Esophagus squamous epithelium (tissue), 5 donors: ENCODE measurements at places on chromosomes 4 and X.

- no peak for DNase-seq
Observed at GRCh38 chr4:152115118-152115517, 354.3 kb upstream of the GATB start.

DNA sequence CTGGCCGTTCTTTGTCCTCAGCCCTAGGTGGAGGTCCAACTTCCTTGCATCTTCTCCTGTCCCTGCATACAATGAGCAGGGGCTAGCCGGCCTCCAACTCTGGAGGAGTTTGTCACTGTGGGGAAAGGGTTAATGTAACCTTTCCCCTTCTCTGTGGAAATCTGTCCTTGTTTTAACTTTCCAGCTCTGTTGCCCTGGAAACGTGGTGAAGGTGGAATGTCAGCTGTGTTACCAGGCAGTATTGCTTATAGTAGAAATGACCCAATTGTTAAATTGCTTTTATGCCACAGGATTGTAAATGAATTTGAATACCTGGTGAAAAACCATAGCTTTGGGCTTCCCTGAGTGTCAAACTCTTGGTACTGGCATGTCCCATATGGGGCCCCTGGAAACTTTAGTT lies 131.6 kb upstream of the SCML1 start:
- DNase-seq: no peak

GRCh38 chr4:154506253-154506652 lies 14.7 kb upstream of the DCHS2 start:
- DNase-seq: no peak

- no peak for DNase-seq
Observed at GRCh38 chr4:39484582-39485272, 25.9 kb downstream of the LIAS start.

DNA sequence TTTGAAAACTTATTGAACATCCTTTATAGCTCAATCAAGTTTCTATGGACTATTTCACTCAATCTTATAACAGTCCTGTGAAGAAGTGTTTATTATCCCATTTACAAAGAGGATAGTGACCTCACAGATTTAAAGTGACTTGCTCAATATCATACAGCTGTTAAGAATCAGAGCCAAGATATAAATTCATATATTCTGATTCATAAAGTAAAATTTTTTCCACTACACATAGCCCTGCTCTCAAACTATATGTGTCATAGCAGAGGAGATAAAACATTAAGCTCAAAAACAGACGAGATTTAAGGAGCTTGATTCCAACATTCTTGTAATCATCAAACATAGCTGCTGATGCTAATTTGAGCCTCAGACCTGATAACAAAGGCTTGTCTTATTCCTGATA lies 226.8 kb downstream of the CAMK2D start:
- no peak for DNase-seq

DNA sequence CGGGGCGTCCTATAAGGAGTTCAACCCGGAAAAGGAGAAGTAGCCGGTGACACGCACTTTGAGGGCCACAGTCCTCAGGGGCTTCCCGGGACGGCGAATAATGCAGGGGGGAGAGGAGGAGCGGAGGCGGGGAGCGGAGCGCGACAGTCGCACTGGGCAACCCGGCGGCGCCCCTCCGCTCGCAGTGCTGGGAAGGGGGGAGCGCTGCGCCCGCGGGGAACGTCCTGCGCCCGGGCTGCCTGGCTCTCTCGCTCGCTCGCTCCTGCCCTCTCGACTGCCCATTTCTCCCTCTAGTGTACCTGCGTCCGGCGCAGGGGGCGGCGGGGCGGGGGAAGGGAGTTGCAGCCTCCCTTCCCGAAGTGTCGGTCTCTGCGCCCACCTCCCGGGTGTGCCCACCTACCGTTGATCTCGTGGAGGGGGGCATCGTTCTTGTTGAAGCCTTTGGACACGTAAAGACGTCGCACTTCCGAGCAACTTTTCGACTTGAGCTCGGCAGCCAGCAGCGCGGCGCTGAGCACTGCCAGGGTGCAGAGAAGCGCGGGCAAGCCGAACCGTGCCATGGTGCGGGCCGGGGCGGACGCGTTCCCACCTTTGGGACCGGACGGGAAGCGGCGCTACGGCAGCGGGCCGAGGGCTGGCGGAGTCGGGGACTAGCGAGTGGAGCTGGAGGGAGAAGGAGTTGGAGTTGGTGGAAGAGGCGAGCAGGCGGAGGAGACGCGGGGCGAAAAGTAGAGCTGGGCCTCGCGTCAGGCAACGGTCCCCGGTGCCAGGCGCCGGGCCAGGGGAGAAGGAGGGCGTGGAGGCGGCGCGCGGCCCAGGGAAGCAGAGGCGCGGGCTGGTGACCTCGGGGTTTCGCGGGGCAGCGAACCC lies 648 bp downstream of the GPC4 start:
- DNase-seq: no peak

GRCh38 chr4:21447301-21448054 lies 501.1 kb downstream of the KCNIP4 start:
- DNase-seq: no peak

GRCh38 chr4:793941-794621 lies 31.8 kb downstream of the CPLX1 start:
- no peak for DNase-seq

DNA sequence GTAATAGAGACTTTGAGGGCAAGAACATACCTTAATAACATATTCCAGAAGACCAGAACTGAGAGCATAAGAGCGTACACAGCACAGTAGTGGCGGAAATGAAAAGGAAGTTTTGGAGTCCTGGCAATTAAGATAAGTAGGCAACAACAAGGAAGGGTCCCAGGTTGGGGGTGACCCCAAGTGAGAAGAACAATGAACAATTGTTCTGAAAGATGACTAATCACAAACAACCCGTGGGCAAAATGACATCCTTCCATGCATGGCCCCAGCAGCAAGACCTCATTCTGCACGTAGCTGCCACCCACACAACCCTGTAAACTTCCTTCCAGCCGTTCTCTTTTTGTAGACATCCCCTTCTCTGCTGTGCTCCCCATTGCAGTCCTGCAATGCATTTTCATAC lies 384.4 kb upstream of the PABPC4L start:
- no peak for DNase-seq

DNA sequence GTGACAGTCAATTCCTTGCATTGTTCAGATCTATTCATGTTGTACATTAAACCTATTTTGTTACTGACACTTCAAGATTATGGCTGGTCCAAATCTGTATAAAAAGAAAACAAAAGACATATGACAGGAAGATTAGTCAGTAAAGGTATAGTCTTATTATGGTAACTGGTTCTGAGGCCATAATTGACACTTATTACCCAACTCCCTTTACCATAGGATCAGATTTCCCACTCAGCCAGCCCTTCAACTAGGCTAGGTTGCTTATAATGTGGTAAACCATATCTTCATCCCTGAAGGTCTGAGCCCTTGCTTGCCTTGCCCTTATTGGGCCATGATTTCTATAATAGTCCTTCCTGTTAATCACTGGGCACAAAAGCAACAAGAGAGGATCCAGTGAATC lies 289.6 kb downstream of the CXXC4 start:
- DNase-seq: no peak

- no peak for DNase-seq
Observed at GRCh38 chr4:155639704-155640523, 26.7 kb upstream of the GUCY1A1 start.

DNA sequence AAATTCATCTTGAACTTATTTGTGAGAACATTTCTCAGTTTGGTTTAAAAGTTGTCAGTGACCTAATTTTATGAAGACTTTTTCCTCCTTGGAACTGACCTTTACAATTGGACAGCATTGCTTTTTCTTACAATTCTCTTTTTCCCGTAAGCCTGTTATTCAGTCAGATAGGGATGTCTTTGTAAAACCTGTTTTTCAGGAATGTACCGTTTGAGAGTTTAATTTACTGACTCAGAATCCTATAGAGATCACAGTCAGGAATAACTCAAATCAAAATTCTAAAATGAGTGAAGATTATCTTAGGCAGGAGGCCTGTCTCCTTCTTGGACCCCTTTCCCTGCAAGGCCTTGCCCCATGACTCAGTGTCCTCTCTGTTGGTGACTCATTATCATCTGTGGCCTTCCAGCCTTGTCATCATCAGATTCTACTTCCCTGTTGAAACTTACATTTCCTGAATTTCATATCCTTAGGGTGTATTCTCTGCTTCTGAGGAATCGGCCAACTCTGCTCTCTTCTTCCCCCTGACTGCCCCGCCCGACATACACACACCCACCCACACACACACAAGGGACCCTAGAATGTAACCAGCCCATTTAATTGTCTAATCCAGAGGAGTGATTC lies 99.8 kb downstream of the ARHGAP10 start:
- DNase-seq: no peak

DNA sequence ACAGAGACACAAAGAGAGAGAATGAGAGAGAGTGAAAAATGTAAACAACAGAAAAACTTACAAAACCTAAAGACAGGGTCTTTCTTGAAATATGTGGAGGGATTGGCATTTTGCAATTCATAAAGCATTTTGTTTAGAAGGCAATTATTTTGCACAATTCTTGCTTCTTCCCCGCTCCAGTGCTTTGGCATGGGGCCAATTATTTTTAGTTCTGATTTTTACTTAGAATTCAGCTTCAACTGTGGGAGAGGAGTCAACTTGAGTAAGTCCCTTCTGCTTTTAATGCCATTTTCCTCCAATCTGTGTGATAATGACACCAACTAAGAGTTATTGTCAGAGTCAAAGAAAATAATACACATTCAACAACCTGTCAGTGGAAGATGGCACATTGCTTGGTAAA lies 1051.9 kb downstream of the NLGN4X start:
- DNase-seq: no peak

- DNase-seq: no peak
Observed at GRCh38 chr4:168588916-168589531, 92.2 kb downstream of the PALLD start.

GRCh38 chr4:19227701-19228100 lies 1024.0 kb upstream of the SLIT2 start:
- no peak for DNase-seq

GRCh38 chr4:117137145-117137544 lies 51.8 kb upstream of the TRAM1L1 start:
- no peak for DNase-seq

DNA sequence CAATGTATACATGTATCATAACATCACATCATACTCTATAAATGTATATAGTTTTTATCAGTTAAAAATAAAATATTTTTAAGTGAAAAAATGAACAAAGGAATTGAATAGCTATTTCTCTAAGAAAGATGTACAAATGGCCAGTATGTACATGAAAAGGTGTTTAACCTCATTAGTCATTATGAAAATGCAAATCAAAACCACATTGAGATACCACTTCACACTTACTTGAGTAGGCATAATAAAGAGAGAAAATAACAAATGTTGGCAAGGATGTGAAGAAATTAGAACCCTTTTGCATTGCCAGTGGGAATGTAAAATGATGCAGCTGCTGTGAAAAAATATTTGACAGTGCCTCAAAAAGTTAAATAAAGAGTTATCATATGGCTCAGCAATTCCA lies 95.5 kb downstream of the IRS4 start:
- DNase-seq: no peak

DNA sequence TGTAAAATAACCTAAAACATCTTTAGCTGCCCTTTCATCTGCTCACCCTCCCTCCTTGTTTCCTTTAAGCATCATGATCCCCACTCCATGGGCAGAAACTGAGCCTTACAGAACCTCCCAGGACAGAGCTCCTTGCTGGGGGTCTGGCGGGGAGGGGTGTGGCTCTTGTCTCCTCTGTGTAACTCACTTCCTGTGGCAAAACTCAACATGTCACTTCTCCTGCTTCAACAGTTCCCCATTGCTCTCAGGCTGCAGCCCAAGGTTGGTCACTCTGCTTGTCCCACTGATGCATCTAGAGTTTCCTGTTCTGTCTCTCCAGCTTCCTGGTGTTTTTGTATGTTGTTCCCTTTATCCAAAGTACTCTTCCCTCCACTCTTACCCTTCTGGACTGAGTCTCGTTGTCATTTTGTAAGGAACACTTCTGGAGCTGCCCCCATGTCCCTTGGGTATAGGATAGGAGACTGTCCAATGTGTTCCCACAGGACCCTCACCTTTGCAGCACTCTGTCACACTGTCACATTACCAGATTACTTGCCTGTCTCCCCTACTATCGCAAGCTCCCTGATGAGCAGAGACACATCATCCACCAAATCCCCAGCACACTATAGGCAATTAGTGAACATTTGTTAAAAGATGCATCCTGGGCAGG lies 19.6 kb downstream of the TMEM31 start:
- no peak for DNase-seq

DNA sequence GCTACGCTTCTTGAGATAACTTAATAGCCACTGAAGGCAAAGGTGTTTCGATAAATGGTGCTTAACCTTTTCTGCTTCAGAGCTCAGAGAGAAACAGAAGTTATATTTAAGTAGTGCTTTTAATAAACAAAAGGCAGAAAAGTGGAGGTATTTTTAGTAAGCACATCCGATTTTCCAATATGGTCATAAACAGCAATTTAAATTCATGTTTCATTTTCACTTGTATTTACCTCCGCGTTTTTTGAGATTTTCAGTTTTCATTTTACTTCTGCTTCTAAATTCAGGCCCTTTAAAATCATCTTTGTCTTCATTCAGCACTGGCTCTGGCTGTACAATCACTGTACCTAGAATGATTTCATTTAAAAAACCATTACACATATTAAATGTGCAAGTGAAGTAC lies 92.4 kb downstream of the ATRX start:
- DNase-seq: no peak

GRCh38 chrX:26373829-26374228 lies 157.9 kb downstream of the MAGEB5 start:
- no peak for DNase-seq

- DNase-seq: no peak
Observed at GRCh38 chr4:10243856-10244255, 127.3 kb upstream of the WDR1 start.

DNA sequence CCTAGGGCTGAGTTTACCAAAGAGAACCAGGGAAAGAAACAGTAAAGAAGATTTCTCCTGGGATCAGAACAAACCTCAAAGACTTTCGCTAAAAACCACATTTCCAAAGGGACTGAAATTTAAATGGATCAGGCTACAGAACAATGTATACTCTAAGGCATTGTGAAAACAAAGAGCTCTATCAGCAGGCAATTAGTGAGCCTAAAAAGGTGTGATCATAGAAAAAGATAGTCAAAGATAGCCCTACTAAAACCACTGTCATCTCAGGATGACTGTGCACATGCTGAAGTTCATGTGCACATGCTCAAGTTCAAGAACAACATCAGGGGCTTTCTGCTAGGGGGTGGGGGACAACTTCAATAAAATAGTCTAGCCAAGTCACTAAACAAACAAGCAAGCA lies 12.9 kb upstream of the SMIM10L2A start:
- DNase-seq: no peak

DNA sequence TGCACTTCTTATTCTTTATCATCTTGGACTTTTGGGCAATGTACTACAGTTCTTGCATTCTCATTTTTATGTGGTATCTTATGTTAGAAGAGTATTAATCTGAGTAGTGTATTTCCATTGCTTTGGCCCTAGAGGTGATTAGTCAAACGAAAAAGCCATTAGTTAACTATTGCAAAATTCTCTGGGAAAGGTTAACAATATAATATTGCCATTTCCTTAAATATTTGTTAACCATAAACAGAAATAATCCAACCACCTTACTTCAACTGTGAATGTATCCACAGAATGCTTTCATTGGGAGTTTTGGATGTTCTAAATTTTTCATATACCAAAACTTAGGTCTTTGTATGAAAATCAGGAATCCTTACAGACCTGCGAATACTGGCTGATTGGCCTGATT lies 294.6 kb upstream of the UGT8 start:
- DNase-seq: no peak
